RPMI7951 (cell line): ENCODE measurements at places on chromosomes 2 and 18. TPM values are rescaled to one million over a fixed set of nuclear protein-coding genes. Genes with fewer than 3 reads are reported as not detected.

GRCh38 chr2:1219901-1220573 lies 193.2 kb upstream of the TPO start:
- DNase-seq, result peak; percentile 49

- DNase-seq, result no peak
Observed at GRCh38 chr18:13680612-13681011, 45.7 kb downstream of the FAM210A start.

GRCh38 chr2:125107446-125107845 lies 1082.4 kb downstream of the CNTNAP5 start:
- no peak for DNase-seq

Gene CCL20
- 2.2 and 3.8 TPM in 2 replicates for total RNA-seq

GRCh38 chr18:67519592-67519991 lies 3.1 kb upstream of the DSEL start:
- DNase-seq, result no peak

DNA sequence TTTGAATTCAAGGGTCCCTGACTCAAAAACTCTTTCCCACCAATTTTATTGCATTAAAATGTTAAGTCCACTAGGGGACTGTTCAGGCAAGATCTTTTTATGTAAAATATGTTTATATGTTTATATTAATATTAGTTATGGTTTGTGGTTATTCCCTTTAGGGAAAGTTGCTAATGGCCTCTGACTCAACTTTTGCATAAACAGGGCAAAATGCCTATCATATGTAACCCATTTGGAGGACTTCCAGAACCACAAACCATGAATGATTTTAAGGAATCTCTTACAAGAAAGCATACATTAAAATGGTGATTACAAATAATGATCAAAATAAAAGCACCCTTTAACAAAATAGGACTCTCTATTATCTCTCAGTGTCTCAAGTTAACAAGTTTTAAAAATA lies 1484.5 kb upstream of the ZEB2 start:
- DNase-seq, result peak; percentile 60

Gene FBLN7
- total RNA-seq, result 10.2 and 10.4 TPM in 2 replicates

Gene LYG2
- total RNA-seq, result not detected in 2 replicates

DNA sequence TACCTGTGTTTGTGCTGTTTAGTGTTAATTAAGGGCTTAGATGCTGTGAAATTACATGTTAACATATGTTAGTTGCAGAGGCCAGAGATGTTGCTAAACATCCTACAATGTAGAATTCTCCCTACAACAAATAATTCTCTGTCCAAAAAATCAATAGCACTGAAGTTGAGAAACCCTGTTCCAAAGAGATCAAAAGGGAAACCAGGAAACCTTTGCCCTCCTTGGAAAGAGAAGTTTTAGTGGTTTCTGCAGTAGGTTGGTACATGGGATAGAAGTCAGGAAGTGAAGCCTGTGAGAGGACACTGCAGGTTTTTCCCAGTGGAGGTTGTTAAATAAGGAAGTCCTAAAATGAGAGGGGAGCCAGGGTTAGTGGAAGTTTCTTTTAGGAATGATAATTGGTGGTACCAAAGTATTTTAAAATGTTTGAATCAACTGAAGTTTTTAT lies 6.3 kb upstream of the RMDN2 start:
- no peak for DNase-seq

GRCh38 chr2:42917425-42917927 lies 125.1 kb upstream of the HAAO start:
- peak; percentile 81 for DNase-seq

DNA sequence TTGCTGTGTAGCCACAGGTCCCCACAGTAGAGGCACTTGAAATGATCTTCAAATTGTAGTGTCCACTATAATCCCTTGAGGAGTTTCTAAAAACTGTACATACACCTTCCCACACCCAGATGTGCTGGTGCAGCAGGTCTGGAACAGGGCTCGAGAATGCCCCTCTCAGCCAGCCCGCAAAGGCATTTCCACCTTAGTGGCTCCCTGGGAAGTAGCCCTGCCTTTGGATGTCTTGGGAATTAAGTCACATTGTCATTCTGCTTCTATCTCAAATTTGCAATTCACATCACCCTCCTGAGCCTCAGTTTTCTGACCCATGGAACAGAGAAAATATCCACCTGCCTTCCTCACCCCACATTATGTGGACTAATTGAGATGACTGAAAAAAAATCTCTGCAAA lies 44.3 kb upstream of the TCF7L1 start:
- no peak for DNase-seq

Gene GAREM2
- total RNA-seq, result 0.88 and 1.8 TPM in 2 replicates

Gene SMAD4
- total RNA-seq, result 45.8 and 57.2 TPM in 2 replicates

- no peak for DNase-seq
Observed at GRCh38 chr2:37436323-37436722, 91.9 kb downstream of the QPCT start.

DNA sequence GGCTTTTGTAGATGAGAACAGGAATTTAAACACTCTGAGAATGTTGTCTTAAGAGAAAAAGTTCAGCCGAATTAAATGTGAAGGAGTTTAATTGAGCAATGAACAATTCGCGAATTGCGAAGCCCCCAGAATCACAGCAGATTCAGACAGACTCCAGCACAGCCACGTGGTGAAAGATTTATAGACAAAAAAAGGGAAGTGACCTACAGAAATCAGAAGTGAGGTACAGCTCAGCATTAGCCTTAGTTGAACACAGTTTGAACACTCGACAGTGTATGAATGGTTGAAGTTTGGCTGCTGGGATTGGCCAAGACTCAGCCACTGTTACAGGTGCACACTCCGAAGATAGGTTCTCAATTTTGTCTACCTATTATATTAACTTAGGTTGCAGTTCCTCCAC lies 264.0 kb upstream of the CHST9 start:
- no peak for DNase-seq

Gene AQP12A
- total RNA-seq, result not detected in 2 replicates

GRCh38 chr2:240959214-240959940 lies 39.0 kb upstream of the SNED1 start:
- no peak for DNase-seq

- DNase-seq, result no peak
Observed at GRCh38 chr2:240788482-240788881, 31.5 kb downstream of the KIF1A start.

GRCh38 chr2:219243291-219243761 lies 1.9 kb downstream of the GLB1L start:
- DNase-seq, result peak; percentile 54

DNA sequence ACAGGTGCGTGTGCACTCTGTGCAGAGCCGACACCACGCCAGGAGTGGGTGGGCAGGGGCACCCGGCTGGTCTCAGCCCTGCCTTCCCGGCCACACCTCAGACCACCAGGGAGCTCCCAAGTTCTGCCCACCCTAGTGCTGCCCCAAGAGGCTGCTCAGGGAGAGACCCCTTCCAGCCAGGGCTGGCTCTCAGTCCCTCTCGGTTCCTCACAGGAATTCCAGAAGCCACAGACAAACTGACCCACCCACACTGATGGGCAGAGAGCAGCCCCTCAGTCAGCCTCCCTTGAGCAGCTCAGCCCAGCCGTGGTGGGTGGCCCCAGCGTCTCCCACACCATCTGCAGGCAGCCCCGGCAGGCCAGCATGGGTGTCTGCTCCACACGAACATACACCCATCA lies 33.8 kb downstream of the GPC1 start:
- DNase-seq, result no peak

Gene HOXD1
- total RNA-seq, result 0.39 and 0.96 TPM in 2 replicates

Gene KIDINS220
- 22.2 and 23.8 TPM in 2 replicates for total RNA-seq

DNA sequence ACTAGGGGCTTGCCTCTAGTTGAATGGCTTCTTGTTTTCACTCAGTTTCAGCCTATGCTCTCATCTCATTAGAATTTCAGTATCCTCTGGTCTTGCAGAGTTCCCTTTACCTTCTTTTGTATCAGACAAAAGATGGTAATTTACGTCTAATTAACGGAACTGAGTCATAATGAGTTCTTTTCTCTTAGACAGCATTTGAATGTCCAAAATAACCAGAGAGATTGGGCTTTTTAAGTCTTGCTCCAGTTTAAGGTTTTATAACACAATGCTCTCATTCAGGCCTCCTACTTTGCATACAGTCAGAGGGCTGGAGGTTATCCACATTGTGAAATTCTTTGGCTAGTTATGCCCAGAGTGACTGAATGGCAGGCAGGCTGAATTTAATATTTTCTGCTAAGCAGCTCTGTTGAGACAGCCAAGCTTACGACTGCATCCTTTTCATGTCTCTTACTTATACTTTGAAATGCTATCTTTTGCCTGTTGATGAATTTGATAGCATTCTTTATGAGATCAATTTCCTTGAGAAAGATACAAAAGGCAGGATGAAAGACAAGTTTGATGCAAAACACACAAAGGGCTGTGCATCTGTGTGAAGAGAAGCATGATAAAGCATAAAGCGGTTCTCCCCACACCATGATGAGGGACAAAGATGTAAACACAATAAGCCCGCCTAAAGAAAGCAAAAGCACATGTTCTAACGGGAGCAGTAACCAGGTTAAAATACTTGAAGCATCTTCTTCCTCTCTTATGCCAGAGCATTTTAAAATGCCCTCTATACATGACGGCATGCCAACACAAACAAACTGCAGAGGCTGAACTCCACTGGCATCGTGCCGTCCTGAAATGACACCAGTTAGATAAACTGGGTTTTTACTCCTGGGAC lies 90.0 kb downstream of the CDH2 start:
- DNase-seq, result peak; percentile 71

DNA sequence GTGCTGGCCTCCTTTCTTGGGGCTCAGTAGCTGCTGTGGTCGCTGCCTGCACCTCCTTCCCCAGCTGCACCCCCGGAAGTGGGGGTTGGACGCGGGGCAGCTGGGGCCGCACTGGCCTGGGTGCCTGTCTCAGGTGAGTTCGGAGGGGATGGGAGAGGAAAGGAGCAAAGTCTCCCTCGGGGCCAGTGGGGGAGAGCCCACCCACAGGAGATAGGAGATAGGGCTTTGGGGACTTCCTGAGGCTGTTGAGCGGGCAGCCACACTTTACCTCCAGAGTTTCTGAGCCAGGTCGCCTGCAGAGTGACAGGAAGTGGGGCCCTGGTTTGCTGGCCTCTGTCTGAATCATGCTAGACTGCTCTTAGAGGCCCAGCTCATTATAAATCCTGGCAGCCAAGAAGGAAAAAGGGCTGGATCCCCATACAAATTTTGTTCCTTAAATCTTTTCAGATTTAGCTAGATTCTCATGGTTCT lies 8.1 kb downstream of the MBP start:
- DNase-seq, result no peak

Gene C2orf78
- total RNA-seq, result not detected in 2 replicates

- DNase-seq, result no peak
Observed at GRCh38 chr2:170681311-170681710, 33.8 kb upstream of the SP5 start.

DNA sequence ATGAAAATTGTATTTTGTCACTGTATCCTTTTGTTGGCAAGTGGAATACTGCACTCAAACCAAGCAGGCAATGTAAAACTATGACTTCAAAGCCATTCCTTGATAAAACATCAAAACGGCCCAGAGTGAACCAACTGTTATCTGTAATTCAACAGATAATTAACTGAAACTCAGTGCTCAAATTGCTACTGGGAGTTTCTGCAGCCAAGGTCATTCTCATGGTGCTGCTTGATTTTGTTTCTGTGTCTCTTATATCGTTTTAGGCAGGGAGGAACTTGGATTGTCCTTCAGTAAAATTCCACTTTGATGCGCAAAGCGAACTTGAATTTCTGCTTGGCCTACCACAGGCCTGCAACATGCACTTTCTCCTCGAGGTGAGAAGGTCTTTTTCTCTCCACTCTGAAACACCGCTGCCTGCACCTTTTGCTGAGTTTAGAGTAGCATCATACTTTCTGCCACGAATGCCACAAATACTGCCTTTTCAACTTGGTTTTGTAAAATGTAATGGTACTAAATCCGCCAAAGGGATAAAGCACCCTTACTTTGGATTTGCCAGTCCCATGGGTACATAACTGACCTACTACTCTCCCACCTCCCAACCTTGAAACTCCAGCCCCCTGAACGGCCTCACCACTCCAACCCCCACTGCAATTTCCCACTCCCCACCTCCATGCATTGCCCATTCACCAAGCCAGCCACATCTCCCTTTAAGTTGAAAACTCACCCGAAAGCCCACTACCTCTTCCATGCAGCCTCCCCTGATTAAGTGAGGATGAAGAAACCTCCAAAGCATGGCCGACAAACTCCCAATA lies 204.7 kb downstream of the TGIF1 start:
- no peak for DNase-seq

DNA sequence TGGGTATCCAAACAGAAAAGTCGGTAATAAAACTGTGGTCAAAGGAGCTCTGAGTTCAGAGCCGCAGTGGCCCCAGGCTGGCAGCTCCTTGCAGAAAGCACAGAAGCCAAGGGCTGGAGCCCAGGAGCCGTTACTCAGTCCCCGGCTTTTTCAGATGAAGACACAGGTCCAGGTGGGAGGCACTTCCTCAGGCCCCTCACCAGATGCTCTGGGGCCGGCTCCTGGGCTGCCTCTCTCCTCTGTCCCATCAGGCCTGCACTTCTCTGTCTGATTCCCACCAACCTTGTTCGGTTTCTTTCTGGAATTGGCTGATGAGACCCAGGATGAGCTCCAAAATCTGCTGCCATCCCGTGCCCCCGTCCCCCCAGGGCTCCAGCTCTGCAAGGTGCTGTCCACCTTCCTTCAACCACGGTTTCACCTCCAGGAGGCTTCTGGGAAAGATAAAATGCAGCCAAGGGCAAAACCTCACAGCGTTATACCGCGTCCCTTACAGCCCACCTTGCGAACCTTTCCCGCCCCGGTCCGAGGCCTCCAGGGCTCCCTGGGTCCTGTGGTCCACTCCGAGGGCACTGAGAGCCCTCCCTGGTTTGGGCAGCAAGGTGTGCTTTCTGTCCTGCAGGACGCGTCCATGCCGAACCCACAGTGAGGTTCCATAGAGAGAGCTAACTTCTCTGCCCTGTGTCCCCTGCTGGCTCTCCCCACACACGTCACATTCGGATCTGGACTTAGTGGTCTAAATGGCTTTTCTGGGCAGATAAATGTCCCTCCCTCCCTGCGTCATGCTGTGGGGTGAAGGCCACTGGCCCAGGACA lies 102.9 kb downstream of the TPO start:
- DNase-seq, result no peak

DNA sequence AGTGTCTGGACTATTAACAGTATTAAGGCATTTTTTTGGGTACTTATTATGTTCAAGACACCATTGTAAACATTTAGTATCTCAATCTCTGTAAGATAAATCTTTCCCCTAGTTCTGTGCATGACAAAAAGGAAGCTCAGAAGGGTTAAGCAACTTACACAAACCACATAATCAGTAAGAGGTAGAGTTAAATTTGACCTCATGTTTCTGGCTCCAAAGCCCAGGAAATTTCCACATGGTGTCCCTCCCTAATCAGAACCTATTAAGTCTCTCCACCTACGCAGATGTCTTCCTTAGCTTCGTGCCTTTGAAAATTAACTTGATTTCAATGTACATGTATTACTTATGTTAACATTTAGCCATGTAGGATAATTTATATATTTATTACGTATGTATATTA lies 2.0 kb downstream of the MFSD6 start:
- DNase-seq, result no peak

- no peak for DNase-seq
Observed at GRCh38 chr18:38688416-38688815, 1122.8 kb upstream of the CELF4 start.
